Islet precursor cell (in vitro differentiated cells): ENCODE measurements at places on chromosomes 5 and 9.

DNA sequence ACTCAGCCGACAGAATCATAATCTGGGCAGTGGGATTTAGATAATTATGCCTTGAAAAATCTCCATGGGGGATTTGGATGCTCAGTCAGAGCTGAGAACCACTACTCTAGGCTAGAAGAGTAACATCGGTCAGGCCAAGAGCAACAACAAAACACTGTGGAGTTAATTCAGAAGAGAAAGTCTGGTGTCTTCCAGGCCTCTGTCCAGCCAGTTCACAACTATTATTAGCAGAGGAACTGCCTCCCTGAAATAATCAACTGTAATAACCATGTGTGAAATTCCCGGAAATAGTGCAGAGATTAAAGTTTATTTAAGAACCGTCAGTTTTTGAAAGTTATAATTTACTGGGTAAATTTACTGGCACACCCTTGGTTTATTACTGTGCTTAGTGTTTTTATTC, 8.2 kb upstream of the MARCHF3 start:
- no peak for DNase-seq

- no peak for DNase-seq
Observed at GRCh38 chr5:117731446-117731845, 1156.8 kb upstream of the SEMA6A start.

DNA sequence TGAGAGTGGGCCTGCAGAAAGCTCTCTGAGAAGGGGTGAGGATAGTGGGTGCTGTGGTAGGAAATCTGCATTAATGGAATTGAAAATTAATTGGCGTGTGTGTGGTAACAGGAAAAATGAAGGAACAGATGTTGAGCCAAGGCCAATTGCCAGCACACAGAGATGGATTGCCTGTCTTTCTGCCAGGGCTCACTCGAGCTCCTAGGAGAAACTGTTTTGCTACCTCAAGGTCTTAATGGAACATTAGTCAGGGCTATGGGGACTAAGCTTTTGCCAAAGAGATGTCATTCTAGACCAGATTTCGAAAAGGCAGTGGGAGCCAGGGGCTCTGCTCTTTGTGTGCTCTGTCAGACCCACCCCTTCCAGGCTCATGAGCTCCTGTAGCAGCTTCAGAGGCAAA, 124.0 kb upstream of the EFNA5 start:
- DNase-seq = no peak

DNA sequence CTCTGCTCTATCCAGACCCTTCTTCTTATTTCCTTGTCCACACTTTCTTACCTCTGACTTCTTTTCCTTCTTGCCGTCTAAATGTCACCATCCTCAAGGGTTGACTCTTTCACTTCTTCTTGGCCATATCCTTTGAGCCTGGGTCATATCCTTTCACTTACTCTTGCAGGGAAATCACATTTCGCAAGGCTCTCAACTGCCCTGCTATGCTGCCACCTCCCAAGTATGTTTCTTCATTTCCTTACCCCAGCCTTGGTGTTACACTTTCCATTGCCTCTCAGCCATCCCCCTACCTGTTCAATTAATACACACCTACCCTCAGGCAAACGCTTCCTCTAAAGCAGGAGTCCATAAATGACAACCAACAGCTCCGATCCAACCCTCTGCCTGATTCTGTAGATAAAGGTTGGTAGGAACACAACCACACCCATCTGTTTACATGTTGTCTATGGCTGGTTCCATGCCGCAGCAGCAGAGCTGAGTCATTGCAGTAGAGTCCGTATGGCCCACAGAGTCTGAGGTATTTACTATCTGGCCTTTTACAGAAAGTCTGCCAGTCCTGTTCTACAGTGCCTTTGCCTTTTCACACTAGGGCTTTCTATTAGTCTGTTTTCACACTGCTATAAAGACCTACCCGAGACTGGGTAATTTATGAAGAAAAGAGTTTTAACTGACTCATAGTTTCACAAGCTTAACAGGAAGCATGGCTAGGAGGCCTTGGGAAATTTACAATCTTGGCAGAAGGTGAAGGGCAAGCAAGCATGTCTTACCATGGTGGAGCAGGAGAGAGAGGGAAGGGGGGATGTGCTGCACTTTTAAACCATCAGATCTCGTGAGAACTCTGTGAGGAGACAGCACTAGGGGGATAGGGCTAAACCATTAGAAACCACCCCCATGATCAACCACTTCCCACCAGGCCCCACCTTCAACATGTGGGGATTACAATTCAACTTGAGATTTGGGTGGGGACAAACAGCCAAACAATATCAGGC, 97.9 kb downstream of the SV2C start:
- DNase-seq = peak; percentile 81

GRCh38 chr5:134247428-134248224, 21.8 kb upstream of the PPP2CA start:
- DNase-seq = no peak

GRCh38 chr9:70043689-70044489, at the start of gene MAMDC2:
Gene MAMDC2 (plus strand): TSS chr9:70043848. CDS start chr9:70044198, 350 bp downstream.
- peak; percentile 91 for DNase-seq

DNA sequence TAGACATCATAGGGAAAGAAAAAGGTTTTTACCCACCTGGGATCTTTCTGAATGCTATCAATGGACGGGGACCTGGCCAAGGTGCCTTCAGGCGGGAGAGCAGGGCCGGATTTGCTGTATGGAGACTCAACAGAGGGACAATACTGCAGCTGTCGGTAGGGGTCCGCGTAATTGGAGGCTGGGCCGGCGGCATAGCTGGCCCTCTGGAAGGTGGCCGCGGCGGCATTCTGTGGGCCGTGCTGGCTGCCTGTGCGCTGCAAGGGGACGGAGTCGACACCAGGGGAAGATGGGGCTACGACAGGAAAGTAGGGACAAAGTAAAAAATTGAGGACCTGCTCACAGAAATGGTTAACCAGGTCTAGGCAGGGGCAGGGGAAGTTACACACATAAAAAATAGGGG, 557.9 kb downstream of the CTNND2 start:
- DNase-seq = peak; percentile 60

DNA sequence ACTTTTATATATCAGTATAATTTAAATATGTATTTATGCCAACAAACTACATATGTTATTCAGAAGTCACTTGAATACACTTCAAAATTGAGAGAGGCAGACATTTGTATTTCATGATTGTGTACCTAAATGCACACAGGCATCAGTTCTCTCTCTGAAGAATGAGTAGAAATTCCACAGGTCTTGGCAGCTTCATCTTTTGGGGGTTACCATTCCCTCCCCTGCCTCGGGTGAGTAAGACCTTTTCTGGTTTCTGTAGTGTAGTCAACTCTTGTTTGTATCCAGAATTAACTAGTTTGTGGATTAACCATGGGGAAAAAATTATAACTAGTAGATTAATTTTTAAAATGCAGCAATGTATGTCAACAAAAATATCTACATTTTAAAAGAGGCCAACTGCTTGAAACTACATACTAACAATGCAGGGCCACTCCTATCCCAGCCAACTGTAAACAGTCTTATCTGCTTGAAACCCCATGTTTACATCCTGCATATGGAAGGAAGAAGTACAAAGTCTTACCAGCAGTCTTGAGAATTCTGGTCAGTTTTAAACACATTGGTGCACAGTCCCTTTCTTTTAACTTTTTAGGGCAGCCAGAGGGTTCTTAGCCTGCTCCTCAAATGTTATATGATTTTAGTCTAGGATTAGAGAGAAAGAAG, 339.6 kb upstream of the KIF2A start:
- no peak for DNase-seq

DNA sequence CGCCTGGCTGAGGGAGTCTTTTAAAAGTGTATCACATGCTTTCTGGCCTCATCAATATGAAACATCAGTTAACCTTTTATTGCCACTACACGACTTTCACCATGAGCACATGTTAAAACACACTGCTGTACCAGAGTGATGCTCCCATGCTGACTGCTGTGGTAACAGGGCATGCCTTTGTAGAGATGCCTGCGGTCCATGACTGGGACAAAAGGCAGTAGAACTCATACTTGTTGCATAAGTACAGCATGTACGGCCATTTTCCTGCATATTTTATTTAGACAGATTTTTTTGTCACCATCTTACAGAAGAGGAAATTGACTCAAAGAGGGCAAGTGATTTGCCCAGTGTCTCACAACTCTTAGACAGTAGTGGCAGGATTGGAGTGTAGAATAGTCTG, 105.7 kb upstream of the ADAMTSL1 start:
- DNase-seq = no peak
